ENCODE measurements at places on chromosomes 1 and 21.

- no peak for DNase-seq
These were observed 19.1 kb downstream of the TMEM51 start for GRCh38 chr1:15172405-15173259.

DNA sequence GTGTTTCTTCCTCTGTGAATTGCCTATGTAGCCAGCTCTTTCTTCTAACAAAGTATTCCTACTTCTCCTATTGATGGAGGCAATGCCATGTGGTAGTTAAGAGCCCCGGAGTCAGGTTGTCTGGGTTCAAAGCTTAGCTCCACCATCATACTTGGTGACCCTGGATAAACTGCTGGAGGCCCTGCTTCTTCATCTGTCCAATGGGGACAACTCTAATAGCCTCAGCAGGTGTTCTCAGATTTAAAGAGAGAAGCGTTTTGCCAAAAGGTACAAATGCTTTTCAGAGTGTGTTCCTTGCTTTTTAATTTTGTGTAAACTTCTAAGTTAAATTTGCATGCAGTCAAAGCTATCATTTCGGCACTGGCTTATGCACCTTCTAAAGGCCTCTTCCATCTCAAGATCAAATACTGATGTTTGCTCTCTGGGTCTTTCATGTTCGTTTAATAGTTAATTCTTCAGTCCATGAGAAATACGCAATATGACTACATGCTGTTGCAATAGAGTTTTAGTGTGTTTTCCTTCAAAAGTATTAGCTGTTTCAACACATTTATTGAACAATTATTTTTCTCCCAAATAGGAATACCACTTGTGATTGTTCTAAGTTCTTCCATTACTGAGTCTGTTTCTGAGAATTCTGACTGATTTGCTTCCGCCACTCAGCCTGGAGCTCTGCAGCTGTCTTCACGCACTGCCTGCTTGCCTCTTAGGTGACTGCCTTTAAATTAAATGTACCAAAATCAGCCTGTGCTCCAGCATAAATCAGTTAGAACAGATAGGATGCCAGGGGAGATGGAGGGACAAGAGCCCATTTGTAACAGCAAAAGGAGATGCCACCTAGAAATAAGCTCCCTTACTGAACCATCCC, 75.6 kb downstream of the CAPZB start:
- DNase-seq = no peak

GRCh38 chr1:206847946-206848345, 17.5 kb upstream of the IL20 start:
- DNase-seq = no peak

DNA sequence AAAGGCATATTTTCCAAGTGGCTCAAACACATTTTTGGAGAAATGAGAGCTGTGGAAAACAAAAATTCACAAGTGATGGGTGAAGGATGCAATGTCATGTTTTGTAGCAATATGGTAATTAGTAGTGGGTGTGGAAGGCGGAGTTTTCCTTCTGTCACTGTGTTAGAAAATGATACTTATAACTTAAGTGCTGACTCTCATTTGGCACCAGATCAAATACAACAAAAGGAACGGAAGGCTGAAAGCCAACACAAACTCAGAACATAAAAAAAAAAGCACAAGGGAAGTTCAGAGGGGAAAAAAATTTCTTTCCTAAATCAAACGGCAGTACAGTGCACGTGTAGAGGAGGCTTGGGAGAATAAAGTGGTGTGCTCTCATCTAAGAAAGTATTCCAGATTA, at the start of gene TNFSF18:
TNFSF18 (minus strand) TSS at position 77 of the 400 bp plus-strand sequence; CDS start at position 32, 45 bp downstream.
- DNase-seq = no peak

- no peak for DNase-seq
These were observed 181.7 kb upstream of the DPYD start for GRCh38 chr1:98102345-98103030.

GRCh38 chr1:184039126-184039525, 1.6 kb upstream of the COLGALT2 start:
- no peak for DNase-seq

GRCh38 chr1:55684131-55684650, 469.0 kb upstream of the USP24 start:
- no peak for DNase-seq

GRCh38 chr21:46605767-46606426, 1.0 kb upstream of the S100B start:
- DNase-seq = peak; percentile 17

DNA sequence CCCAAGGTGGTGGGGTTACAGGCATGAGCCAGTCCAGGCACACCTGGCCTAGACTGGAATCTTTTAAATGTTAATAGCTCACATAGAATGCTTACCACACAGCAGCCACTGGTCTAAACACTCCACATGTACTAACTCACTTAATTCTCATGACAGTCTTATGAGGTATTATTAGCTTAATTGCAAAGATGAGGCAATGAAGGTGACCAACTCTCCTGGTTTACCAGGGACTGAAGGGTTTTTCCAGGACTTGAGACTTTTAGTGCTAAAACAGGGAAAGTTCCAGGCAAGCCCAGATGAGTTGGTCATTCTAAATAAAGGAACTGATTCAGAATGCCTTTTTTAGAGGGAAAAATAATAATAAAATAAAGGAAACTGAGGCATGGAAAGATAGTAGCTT, 7.0 kb upstream of the STMN1 start:
- DNase-seq = no peak

- no peak for DNase-seq
These were observed 48.0 kb downstream of the GPR161 start for GRCh38 chr1:168088511-168089325.

- DNase-seq = no peak
These were observed 25.4 kb upstream of the ADARB1 start for GRCh38 chr21:45048968-45049367.

GRCh38 chr1:188194916-188195315, 1366.2 kb downstream of the PLA2G4A start:
- no peak for DNase-seq

Data from stimulated activated CD8-positive, alpha-beta memory T cell treated with anti-CD3 and anti-CD28 coated beads, Interleukin-7, amount 100 ng/mL, for 1 hour (primary cell).